Psoas muscle (tissue), 8 donors: ENCODE measurements at places on chromosomes 16 and 17. TPM values are rescaled to one million over a fixed set of nuclear protein-coding genes. Genes with fewer than 3 reads are reported as not detected.

CDH1 gene
- 0.04 TPM for polyA plus RNA-seq

TMEM11 gene
- 109 TPM for polyA plus RNA-seq

PHF12 gene
- 7.7 TPM for polyA plus RNA-seq

GUCY2D gene
- not detected for polyA plus RNA-seq

ACTG1 gene
- polyA plus RNA-seq, result 150 TPM

RAB26 gene
- polyA plus RNA-seq, result 0.31 TPM

UTP18 gene
- 32.5 TPM for polyA plus RNA-seq

GCGR gene
- polyA plus RNA-seq, result 0.03 TPM
